T-helper 1 cell (primary cell): ENCODE measurements at places on chromosomes 5 and 9.

- DNase-seq, result no peak
These were observed 95.3 kb downstream of the ZNF608 start for GRCh38 chr5:124650951-124651662.

- DNase-seq, result no peak
These were observed 25.1 kb downstream of the PDGFRB start for GRCh38 chr5:150130493-150130922.

DNA sequence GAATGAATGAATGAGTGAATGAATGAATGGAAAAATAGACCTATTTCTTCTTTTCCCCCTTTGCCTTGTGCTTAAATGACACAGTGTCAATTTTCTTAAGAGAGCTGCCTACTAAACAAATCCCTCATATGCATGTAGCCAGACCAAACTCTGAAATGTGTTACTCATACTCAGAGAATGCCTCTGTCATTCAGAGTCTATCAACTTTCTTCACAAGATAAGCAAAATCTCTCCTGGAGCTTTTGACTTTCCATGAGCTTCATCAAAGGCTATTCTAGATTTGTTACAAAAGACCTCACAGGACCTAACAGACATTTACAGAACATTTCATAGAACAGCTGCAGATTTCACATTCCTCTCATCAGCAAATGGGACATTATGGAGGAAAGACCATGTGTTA is 275.7 kb upstream of the MSX2 start:
- no peak for DNase-seq

GRCh38 chr5:152864991-152865390 is 459.9 kb upstream of the NMUR2 start:
- DNase-seq, result no peak

DNA sequence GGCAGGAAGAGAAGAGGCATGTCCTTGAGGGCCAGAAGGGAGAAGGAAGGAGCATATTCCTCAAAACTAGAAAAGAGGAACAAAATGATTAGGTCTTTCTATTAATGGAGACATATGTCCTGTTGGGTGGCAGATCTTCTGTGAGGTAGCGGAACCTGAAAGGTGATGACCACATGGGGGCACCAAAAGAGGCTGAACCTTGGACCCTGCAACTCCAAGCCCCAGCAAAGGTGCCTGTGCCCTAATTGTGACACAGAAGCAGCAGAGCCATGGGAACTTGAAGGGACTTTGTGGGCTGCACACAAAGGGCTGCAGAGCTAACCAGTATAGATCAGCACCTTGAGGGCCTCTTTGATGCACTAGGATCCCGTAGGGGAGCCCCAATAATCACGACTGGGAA is 158.0 kb downstream of the BAAT start:
- DNase-seq, result no peak

DNA sequence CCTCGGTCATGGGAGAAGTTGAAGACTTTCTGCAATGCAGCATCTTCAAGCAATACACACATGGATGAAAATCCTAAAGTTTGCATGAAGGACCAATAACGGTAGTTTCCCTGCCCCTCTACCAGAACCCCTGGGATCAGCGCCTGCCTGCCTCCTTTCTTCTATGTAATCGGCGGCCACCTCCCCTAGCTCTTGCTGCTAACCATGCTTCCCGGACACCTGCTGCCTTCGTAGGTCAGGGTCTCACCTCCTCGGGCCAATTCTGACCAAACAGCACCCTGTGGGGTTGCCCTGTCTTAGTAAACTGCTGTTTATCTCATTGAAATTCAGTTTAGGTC is 388 bp upstream of the MED10 start:
- no peak for DNase-seq
